Caki2 (cell line): ENCODE measurements at places on chromosomes 16 and 17. TPM values are rescaled to one million over a fixed set of nuclear protein-coding genes. Genes with fewer than 3 reads are reported as not detected.

- DNase-seq = peak; percentile 87
Measured at GRCh38 chr16:79600638-79601091, at the start of gene MAF. MAF (minus strand) TSS chr16:79600737; CDS start chr16:79599902, 835 bp downstream.

DNA sequence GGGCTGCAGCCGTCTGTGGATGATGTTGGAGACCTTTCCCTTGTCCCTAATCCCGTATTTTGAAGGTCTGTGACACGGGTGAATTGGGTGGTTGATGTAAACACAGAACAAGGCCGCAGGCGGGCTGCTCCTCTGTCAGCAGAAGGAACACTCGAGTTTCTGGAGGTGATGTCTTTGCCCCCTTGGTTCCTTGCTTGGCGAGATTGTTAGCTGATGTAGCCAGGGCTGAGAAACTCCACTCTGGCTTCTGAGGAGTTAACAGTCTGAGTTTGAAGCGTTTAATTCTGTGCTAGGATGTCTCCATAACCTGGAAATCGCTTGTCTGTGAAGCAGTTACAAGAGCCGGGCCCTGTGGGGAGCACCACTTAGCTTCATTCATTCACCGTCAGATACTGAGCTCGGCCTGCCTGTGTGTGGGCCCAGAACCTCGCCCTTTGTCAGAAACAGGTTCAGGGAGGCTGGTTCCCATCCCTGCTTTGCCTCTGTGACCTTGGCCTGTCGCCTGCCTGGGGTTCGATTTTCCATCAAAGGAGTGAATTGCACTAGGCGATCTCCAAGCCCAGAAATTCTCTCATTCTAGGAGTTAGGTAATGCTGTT is 1.3 kb downstream of the MAPK8IP3 start:
- DNase-seq = no peak

DNA sequence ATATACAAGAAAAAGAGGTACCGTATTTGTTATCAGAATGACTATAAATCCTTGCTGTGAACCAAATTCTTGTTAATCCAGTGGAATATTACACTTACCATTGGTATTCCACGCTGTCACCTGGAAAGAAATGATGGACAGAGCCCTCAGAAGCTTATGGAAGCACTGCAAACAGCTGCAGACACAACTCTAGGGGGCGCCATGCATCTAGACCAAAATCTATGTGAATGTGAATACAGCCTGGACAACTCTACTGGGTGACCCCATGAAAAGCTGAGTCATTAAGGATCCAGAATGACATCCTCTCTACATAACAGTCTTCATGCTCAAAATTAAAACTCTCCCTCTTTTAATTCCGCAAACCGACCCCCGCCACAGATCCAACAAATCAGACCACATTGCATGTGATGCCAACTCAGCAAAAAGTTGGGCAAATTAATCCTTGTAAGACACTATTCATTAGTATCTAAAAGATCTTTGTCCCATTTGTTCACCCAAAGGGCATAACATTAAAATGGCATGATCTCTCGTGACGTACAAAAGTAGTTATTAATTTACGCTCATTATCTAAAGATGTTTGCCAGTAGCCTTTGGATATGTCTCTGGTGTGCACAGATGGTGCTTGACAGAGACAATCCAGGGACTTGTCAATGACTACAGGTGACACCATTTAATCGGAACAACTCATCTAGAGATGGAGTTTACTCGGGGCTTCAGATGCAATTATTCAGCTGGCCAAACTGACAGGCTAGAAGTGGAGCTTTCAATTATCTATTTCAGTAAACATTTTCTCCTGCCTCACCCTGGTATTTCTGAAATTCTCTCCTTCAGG is 552.7 kb upstream of the PSMD7 start:
- no peak for DNase-seq

Gene OR1F1
- not detected in 2 replicates for total RNA-seq

Gene FBXL16
- 25.7 and 26.3 TPM in 2 replicates for total RNA-seq

Gene SHISA6
- total RNA-seq = not detected in 2 replicates

Gene TP53I13
- 113 and 134 TPM in 2 replicates for total RNA-seq
